ENCODE measurements at places on chromosomes 7 and 10. TPM values are rescaled to one million over a fixed set of nuclear protein-coding genes. Genes with fewer than 3 reads are reported as not detected.

GRCh38 chr7:3150027-3150426 lies 106.4 kb upstream of the CARD11 start:
- no peak overlapping the region for H3K4me3 ChIP-seq
- no peak overlapping the region for H3K27ac ChIP-seq
- no peaks in the 10 kb centered on the region for H3K27me3 ChIP-seq
- H3K4me1 ChIP-seq, result no peaks in the 10 kb centered on the region
- no peak for DNase-seq
- H3K36me3 ChIP-seq, result no peaks in the 10 kb centered on the region

- no peak overlapping the region for H3K27ac ChIP-seq
- H3K4me1 ChIP-seq, result peaks cover 9% of the 10 kb centered on the region
- H3K4me3 ChIP-seq, result no peak overlapping the region
- peaks cover 14% of the 10 kb centered on the region for H3K36me3 ChIP-seq
- no peak for DNase-seq
These were observed 85.8 kb downstream of the CALD1 start for GRCh38 chr7:134865001-134865845.

DNA sequence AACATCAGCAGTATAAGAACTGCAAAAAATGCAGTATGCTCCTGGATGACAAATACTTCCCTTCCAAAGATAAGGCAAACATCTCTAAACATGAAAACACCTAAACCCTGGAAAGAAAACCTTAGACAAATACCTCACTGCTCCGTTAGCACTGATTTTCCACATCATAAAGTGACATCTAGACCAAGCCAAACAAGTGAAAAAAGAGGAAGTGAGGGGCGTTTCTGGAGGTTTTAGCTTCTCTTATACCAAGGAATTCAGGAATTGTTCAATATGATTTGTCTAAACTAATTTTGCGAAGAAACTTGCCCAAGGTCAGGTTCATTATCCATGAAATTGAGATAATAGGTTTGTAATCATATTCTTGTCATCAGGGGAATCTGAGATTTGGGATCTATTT lies 279.7 kb downstream of the ADRA2A start:
- no peak overlapping the region for H3K4me3 ChIP-seq
- no peak for DNase-seq
- no peaks in the 10 kb centered on the region for H3K36me3 ChIP-seq
- no peak overlapping the region for H3K27ac ChIP-seq
- H3K4me1 ChIP-seq, result no peaks in the 10 kb centered on the region

GRCh38 chr7:130365511-130366441 lies 14.5 kb upstream of the CPA1 start:
- no peak overlapping the region for H3K27ac ChIP-seq
- H3K36me3 ChIP-seq, result 0 out of 3 replicates have a peak, but pooled peaks cover 2% of the 10 kb centered on the region
- H3K4me1 ChIP-seq, result no peaks in the 10 kb centered on the region
- DNase-seq, result no peak
- no peaks in the 10 kb centered on the region for H3K27me3 ChIP-seq

DNA sequence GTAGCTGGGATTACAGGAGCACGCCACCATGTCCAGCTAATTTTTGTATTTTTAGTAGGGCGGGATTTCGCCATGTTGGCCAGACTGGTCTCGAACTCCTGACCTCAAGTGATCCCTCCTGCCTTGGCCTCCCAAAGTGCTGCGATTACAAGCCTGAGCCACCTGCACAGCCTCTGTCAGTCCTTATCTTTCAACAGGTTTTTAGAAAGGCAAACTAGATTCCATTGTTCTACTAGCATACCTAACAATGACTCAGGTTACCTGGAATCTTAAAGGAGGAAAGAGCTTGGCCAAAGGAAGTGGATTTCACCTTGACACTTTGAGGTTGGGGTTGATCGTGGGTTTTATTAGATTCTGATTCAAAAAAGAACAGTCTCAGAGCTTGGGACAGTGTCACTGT lies 3.2 kb downstream of the ABCC2 start:
- peaks cover 6% of the 10 kb centered on the region for H3K4me1 ChIP-seq
- no peak overlapping the region for H3K4me3 ChIP-seq
- no peaks in the 10 kb centered on the region for H3K27me3 ChIP-seq
- peak overlapping the region; percentile 73 for H3K27ac ChIP-seq

Gene LIPF
- total RNA-seq, result not detected

DNA sequence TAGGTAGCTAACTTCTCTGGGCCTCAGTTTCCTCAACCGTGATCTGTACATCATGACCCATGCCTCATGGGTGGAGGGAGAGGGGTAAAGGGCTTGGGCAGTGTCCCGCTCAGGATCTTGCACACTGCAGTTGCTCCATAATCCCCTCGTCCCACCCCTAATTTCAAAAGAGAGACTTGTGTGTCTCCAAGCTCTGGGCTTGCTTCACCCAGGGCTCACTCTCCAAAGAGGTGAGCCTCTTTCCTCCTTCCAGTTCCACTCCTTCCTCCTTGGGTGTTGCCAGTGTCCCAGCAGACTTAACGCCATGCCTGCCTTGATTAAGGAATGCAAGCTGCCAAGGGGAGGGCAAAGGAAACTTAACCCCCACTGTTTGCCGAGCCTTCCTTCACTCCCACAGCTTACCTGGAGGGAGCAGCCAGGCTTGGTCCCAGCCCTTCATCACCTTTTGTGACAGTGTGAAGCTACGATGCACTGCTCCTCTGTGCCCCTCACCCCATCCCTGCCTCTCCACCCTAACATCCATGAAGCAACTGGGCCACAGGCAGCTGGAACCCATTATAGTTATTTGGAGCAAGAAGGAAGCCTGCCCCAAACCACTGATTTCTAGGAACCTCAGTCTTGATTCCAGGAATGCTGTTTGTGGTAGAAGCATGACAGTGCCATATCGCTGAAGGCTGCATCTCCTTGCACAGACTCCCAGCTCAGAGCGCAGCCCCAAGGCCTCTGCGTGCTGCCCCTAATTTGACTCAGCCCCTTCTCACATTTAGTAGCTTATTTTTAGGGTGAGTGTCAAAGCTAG lies 363.3 kb downstream of the TNS3 start:
- H3K4me3 ChIP-seq, result no peak overlapping the region
- no peak for DNase-seq
- no peak overlapping the region for H3K27ac ChIP-seq

DNA sequence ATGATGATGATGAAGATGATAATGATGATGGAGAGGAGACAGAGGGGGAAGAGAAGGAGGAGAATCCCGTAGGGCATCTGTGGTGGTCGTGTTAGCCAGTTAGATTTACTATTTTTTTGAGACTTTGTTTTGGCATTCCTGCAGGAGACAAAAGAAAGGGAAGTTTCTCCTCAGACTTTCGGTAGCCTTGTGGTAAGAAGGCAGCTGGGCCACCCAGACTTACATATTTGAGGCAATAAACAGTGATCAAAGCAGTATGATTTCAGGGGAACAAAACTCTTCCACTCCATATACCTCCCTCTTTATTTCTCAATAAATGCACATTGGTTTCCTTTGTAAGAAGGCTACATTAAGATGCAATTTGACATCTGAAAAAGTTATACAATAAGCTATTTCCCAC lies 32.4 kb upstream of the BICC1 start:
- H3K27me3 ChIP-seq, result no peaks in the 10 kb centered on the region
- H3K36me3 ChIP-seq, result no peaks in the 10 kb centered on the region
- DNase-seq, result no peak
- no peaks in the 10 kb centered on the region for H3K4me1 ChIP-seq
- H3K4me3 ChIP-seq, result no peak overlapping the region

- no peaks in the 10 kb centered on the region for H3K36me3 ChIP-seq
- no peak within 1 kb of the TSS for H3K27ac ChIP-seq
- peak within 1 kb of the TSS; percentile 89 for H3K4me3 ChIP-seq
- DNase-seq, result peak; percentile 58
- H3K4me1 ChIP-seq, result peaks cover 5% of the 10 kb centered on the region
- H3K27me3 ChIP-seq, result no peaks in the 10 kb centered on the region
These were observed at the start of gene AFAP1L2 for GRCh38 chr10:114404171-114405010. AFAP1L2 (minus strand) TSS chr10:114404502; CDS start chr10:114404455, 47 bp downstream.

DNA sequence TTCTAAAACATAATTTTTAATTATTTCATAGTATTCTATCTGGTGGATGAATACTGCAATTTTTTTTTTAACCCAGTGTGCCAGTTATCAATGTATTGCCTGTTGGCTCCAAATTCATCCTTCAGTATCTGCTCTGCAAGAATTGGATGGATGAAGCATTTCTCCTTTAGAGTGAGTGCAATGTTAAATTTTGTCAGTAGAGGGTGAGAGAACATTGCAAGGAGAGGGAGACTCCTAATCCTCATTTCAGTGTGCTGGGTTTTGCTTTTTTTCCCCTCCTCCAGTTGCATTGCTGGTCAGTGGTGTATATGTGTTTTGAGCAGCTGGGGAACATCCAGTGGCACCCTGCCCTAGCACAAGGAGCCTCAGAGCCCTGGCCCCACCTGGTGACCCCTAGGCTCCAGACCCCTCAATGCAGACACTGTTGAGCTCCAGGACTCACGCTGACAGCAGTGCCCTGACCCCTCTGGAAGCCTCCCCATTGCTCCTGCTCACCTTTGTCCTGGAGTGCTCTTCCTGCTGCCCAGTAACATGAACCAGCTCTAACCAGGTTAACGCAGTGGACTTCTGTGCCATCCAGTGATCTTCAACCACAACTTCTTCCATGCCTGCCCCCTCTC lies 199.4 kb downstream of the USP6NL start:
- H3K27ac ChIP-seq, result no peak overlapping the region
- no peak overlapping the region for H3K4me3 ChIP-seq
- H3K4me1 ChIP-seq, result peaks cover 3% of the 10 kb centered on the region
- no peaks in the 10 kb centered on the region for H3K27me3 ChIP-seq

Gene KCND2
- 6.4 TPM for total RNA-seq

GRCh38 chr7:6559896-6560295 lies 8.6 kb upstream of the GRID2IP start:
- H3K27ac ChIP-seq, result no peak overlapping the region
- no peaks in the 10 kb centered on the region for H3K27me3 ChIP-seq
- no peaks in the 10 kb centered on the region for H3K36me3 ChIP-seq
- H3K4me3 ChIP-seq, result no peak overlapping the region

GRCh38 chr7:12805957-12806356 lies 118.5 kb downstream of the ARL4A start:
- no peaks in the 10 kb centered on the region for H3K36me3 ChIP-seq
- H3K27me3 ChIP-seq, result no peaks in the 10 kb centered on the region
- H3K4me3 ChIP-seq, result no peak overlapping the region
- H3K4me1 ChIP-seq, result peaks cover 3% of the 10 kb centered on the region

Gene HMX2
- total RNA-seq, result 0.35 TPM
